B cell (primary cell): ENCODE measurements at places on chromosomes 16 and 17.

DNA sequence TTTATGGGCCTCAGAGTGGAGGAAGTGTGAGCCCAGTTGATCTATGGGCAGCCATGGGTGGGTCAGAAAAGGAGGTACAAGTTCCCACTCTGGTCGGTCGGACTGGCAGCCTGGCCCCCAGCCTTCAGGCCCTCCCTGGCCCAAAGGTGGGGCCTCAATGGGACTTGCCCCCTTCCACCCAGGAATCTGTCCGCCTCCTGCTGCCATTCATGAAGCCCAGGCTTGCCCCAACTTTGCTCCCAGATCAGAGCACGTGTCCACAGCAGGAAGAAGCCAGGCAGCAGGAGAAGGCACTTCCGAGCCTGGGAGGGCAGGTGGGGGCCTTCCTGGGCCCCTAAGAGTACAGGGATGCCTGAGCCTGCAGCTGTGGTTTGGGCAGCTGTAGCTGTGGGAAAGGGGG lies 3.0 kb upstream of the CMTM3 start:
- no peak for DNase-seq

- DNase-seq: no peak
These were observed 19.9 kb upstream of the SLC16A5 start for GRCh38 chr17:75067856-75068255.

DNA sequence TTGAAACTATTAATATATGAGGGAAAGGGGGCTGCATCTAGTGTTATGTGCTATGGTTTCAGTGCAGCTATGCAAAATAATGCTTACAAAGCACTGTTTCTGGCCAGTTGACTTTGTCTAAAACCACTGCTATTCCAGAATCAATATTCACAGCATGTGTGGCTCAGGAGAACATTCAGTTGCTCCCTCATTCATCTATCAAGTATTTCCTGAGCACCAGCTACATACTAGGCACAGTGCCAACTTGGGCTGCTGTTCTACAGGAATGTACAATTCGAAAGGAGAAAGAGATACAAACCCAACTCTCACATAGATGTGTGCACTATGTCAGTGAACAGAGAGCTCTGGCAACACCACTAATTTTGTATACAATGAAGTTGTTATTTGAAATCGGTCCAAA lies 183.0 kb downstream of the PHKB start:
- no peak for DNase-seq

- DNase-seq: no peak
These were observed 24.4 kb upstream of the ABAT start for GRCh38 chr16:8649829-8650554.

- DNase-seq: no peak
These were observed 277.5 kb upstream of the DYNLRB2 start for GRCh38 chr16:80263181-80263823.

DNA sequence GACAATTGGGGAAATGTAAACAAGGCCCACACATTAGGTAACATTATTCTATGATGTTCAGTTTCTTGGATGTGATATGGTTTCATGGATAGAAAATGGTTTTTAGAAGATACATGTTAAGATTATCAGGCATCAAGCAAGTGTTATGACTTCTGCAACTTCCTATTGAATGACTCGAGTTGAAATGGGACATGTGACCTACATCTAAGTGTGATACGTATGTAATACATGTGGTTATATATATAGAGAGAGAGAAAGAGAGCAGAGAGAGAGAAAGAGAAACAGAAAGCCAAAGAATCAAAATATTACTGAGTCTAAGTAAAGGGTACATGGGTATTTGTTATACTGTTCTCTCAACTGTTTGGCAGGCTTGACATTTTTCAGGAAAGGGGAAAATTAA lies 1.7 kb downstream of the TMEM170A start:
- peak; percentile 38 for DNase-seq

- DNase-seq: no peak
These were observed 83.3 kb downstream of the PMP22 start for GRCh38 chr17:15181816-15182215.

GRCh38 chr17:42521036-42521435 lies 15.0 kb upstream of the NAGLU start:
- no peak for DNase-seq

DNA sequence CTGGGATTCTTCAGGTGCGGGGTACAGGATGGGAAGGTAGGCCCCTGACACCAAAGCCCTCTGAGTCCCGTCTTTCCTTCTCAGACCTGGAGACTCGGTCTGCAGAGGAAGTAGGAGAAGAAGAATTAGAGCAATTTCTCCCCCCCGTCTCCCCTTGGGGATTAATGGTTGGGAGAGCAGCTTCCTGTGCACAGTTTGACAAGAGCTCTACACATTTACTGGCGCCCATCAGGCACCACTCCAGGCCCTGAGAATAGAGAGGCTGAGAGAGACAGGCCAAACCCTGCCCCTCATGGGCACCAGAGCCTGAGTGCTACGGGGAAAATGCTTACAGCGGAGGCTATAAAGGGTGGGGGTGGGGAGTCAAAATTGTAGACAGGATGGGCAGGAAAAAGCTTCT lies 3.5 kb upstream of the C16orf74 start:
- DNase-seq: peak; percentile 83

GRCh38 chr16:17723531-17724134 lies 252.9 kb upstream of the XYLT1 start:
- no peak for DNase-seq

DNA sequence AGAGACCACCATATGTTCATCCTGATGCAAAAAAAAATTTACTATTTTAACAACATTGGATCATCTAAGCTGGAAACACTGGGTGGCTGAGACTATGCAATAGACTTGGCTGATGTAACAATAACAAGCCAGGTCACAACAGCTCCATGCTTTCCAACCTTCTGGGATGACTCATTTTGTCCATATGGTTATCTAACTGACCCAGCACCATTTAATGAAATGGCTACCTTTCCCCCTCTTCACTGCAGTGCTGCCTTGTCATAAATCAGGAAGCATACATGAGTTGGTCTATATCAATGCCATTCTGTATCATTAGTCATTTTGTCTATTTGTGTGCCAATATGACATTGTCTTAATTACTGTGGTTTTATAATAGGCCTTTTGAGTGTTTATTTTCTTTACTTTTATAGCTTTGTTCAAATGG lies 217.6 kb upstream of the KCNJ16 start:
- no peak for DNase-seq

DNA sequence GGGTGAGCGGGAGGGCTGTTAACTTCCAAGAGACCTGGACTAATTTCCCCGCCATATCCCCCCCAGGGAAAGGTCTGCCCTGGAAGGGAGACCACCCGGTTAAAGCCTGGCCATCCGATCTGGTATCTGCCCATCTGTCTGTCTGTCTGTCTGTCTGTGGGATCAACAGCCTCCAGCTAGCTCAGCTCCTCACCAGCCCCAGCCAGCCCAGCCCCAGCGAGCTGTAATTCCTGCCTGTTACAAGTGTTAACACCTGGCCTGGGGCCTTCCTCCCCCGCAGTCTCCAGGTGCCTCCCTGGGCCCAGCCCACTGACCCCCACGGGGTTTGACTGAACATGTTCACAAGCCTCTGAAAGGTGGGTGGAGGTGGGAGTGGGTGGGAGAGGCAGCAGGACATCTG lies 4.0 kb downstream of the WNT3 start:
- no peak for DNase-seq

DNA sequence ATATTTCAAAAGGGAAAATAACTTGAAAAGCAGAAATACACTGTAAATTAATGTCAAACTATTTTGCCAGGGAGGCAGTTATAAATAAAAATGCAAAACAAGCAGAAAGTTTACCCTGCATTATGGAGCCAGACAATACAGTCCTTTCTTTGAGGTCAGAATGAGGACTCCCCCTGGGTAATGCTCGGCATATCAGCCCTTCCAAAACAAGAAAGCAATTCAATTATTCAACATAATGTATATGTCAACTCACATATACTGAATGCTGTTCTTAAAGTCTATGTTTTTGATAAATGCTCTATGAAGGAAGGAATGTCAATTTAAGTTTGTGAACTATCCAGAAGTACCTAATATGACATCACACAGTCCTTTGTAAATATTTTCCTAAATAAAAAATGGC lies 72.4 kb downstream of the TTC19 start:
- no peak for DNase-seq

DNA sequence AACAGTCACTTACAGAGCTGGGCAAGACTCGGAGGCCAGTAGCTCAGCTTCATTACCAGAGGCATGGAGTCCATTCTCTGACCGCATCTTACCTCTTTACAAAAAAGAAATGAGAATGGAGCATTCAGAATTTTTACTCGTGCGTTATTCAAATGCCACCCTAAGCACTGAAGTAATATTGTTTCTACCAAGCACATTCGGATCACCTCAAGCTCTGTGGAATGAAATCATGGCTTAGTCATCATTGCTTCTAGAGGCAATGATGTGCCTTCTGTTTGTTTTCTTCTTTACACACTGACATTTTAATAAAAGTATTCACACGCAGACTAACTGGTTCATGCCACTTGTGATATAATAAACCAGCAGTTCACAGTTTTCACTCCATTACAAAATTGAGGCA lies 206.8 kb downstream of the PHKB start:
- no peak for DNase-seq

GRCh38 chr17:3800362-3801271 lies at the start of gene ITGAE:
ITGAE (minus strand) TSS chr17:3801188; CDS start chr17:3801144, 44 bp downstream.
- no peak for DNase-seq

DNA sequence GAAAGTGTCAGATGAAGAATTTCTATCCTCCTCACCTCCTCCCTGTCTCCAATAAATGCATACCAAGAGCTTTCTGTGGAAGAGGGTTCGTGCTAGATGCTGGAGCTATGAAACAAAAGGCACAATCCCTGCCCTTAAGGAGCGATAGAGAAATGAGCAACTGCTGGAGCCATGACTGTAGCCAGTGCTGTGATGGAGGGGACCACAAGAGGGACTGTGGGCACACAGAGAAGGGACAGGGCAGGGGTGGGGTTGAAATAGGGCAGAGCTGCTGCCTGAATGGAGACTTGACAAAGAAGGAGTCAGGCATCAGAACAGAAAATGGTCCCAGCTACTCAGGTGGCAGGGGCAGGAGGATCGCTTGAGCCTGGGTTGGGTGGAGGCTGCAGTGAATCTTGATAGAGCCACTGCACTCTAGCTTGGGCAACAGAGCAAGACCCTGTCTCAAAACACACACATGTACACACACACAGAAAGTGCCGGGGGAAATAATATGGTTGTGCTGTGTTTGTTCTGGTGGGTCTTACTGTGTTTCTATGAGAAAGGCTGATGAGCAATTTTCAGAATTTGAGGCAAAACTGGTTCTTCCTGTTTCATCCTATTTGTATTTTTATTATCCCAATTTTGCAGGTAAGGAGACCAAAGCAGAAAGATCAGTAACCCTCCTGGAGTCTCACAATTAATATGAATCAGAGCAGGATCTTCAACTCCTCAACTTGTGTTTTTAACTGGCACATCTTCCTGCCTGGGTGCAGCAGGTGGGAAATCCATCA lies 16.5 kb downstream of the TMEM98 start:
- DNase-seq: no peak

- DNase-seq: no peak
These were observed 918.1 kb upstream of the CDH8 start for GRCh38 chr16:62954144-62955032.

GRCh38 chr17:4487820-4488716 lies 10.6 kb upstream of the SPNS2 start:
- no peak for DNase-seq

DNA sequence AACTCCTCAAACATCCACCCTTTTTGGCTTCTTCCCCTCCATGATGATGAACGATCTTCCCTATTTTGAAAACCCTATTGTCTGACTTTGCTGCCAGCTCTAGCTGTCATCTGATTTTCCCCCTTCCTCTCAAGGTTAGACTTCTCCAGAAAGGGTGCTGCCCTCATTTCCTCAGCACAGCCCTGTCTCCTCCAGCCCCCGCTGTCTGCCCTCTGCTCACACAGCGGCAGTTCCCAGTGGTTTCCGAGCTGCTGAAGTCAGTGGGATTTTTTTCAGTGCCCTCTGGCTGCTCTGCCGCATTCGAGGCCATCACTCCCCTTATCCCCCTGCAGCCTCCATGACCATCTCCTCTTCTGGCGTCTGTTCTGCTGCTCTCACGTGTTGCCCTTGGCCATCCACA lies 26.6 kb upstream of the C17orf107 start:
- no peak for DNase-seq

- DNase-seq: no peak
These were observed 25.9 kb downstream of the ZFHX3 start for GRCh38 chr16:73021866-73022495.

DNA sequence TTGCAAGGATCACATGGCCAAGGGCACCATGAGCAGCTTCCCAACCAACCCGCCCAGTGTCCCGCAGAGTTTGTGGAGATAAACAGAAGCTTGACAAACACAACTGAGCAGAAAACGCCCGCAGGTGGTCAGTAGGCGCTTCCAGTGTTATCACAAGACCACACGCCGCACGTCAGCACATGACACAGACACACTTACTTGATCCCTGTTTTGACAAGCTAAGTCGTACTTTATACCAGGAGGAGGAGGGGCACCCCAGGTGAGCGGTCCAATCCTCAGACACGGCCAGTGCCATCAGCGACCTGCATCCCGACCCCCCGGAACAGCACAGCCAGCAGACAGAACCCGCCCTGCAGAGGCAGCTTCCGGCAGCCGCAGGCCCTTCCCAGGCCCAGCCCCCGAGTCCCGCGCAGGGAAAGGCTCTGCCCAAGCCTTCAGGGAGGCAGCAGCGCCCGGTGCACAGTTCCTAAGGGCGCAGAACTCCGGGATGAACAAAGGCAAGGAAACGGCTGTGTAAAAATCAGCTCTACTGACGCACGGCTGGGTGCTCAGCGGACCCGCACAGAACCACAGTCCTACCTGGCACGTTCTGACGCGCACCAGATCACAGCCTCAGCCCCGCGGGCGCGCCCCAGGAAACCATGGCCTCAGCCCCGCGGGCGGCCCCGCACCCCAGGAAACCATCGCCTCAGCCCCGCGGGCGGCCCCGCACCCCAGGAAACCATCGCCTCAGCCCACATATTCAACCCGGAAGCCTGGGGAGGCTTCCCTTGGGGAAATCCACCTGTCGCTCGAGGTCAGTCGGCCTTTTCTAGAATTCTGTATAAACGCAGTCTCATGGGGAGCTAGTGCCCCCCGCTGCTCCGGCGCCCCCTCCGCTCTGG lies 27.8 kb downstream of the AXIN1 start:
- peak; percentile 81 for DNase-seq

- no peak for DNase-seq
These were observed 1.7 kb downstream of the PITPNA start for GRCh38 chr17:1560858-1561355.

- DNase-seq: no peak
These were observed 21.5 kb downstream of the TRAP1 start for GRCh38 chr16:3695610-3696369.

DNA sequence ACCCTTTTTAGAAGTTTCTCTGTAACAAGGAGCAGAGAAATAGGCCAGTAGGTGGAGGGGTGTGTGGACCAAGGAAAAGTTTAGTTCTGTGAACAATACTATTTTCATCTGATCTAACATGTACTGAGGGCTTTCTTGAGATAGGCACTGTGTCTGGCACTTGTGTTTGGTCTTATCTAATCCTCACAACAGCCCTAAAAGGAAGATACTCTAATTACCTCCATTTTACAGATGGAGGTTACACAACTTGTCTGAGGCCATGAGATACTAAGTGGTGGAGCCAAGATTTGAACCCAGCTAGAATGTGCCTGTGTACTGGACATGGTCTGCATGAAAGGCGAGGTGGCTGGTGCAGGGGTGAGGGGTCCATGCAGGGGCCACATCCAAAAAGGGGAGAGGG lies 4.5 kb downstream of the TNFSF12 start:
- DNase-seq: peak; percentile 31

- DNase-seq: peak; percentile 30
These were observed 18.8 kb downstream of the ZNF652 start for GRCh38 chr17:49343273-49343672.

GRCh38 chr17:50110591-50111349 lies 15.6 kb downstream of the PDK2 start:
- no peak for DNase-seq

- DNase-seq: no peak
These were observed 37.7 kb upstream of the TOB1 start for GRCh38 chr17:50903604-50904517.
